ENCODE measurements at places on chromosomes 1 and 21.
A peak's percentile ranks its signal among the peaks of the same experiment; 100 is the strongest.

DNA sequence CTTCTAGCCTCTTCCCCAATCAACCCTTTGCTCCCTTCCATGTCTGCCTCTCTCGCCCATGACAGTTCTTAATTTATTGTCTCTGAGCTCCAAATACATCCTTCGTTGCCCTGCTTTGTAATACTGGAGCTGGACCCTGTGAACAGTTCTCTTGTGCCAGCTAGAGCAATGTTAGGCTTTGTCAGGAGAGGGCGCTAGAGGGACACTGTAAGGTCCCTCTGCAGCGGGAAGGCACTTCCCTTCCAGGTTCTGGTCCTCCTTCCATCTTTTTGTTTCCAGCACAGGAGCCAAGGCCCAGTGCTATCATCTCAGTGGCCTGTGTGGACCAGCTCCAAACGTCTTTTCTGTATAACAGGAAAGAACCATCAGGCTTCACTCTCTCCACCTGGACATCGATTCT is 95.9 kb downstream of the PTPRU start:
- no peak for DNase-seq

GRCh38 chr1:94792473-94793295 is 27.5 kb upstream of the SLC44A3 start:
- no peak for DNase-seq

- DNase-seq = peak; percentile 42
Measured at GRCh38 chr21:43269440-43269839, 100.6 kb downstream of the CRYAA start.

DNA sequence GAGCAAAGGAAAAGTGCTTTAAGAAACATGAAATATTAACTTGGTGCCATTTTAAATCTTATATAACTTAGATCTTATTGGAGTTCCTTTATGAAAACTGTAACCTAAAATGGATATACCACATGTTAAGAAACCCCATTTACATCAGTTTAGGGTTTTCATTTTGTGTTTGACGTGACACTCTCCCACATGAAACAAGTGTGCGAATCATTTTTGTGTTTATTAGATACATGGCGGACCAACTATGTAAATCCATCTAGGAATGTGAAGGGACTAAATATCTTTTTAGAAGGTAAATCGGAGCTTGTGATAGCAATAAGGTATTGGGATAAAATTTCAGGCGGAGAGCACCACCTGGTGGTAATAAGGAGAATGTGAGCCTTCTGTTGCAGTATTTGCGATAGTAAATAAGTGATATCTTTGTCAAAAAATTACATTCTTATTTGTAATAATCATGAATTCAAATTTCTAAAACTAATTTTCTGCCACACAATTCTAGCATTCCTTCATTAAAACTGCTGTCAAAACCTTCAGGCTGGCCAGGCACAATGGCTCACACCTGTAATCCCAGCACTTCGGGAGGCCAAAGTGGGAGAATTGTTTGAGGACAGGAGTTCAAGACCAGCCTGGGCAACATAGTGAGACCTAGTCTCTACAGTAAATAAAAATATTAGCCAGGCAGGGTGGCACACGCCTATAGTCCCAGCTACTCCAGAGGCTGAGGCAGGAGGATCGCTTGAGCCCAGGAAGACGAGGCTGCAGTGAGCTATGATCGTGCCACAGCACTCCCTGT is 31.3 kb downstream of the SMAP2 start:
- DNase-seq = no peak

Measured in activated naive CD8-positive, alpha-beta T cell treated with anti-CD3 and anti-CD28 coated beads for 36 hours (primary cell).